ENCODE measurements at places on chromosomes 6 and 20.

- no peak for DNase-seq
Measured at GRCh38 chr20:32045999-32046398, 6.0 kb upstream of the HCK start.

DNA sequence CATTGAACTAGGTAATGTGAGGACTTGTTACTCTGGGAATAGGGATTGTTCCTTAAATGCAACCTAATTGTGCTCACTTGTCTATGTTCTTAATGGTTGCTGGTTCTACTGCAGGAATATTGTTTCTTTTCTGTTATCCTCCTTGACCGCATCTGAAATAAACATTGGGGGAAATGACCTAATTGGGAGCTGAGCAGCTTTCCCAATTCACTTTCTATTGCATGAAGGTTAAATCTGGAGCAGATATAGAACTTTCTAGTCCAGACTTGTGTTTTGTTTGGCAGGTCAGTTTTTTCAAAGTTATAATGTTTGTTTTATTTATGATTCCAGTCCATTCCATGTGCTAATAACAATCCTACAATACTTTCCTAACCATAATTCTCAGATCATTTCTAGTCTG lies 981.0 kb upstream of the CITED2 start:
- no peak for DNase-seq

- DNase-seq: no peak
Measured at GRCh38 chr6:36605560-36606391, 11.6 kb downstream of the SRSF3 start.

- DNase-seq: no peak
Measured at GRCh38 chr6:104983296-104983695, 26.4 kb downstream of the LIN28B start.

- peak; percentile 21 for DNase-seq
Measured at GRCh38 chr20:38790200-38791053, 15.1 kb upstream of the PPP1R16B start.

- DNase-seq: no peak
Measured at GRCh38 chr6:165806126-165806810, 143.2 kb upstream of the PDE10A start.

GRCh38 chr6:100617633-100618350 lies 153.1 kb upstream of the SIM1 start:
- DNase-seq: no peak

DNA sequence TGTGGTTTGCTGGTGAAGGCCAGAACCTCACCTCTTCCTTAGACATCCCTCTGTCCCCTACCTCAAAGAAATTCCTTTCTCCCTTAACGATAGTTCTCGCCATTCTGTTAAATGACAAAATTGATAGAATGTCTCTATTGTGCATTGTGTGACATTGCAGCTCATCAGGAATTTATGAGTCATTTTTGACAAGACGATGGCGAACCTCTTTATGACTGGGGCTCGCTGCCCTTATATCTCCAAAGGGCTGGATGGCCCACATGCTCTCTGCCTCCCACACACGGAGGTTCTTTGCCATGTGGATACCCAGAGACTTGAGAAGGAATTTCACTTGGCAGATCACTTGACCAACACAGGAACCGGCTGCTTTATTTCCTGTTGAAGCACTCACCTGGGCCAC lies 66.8 kb upstream of the RPS6KA2 start:
- no peak for DNase-seq

DNA sequence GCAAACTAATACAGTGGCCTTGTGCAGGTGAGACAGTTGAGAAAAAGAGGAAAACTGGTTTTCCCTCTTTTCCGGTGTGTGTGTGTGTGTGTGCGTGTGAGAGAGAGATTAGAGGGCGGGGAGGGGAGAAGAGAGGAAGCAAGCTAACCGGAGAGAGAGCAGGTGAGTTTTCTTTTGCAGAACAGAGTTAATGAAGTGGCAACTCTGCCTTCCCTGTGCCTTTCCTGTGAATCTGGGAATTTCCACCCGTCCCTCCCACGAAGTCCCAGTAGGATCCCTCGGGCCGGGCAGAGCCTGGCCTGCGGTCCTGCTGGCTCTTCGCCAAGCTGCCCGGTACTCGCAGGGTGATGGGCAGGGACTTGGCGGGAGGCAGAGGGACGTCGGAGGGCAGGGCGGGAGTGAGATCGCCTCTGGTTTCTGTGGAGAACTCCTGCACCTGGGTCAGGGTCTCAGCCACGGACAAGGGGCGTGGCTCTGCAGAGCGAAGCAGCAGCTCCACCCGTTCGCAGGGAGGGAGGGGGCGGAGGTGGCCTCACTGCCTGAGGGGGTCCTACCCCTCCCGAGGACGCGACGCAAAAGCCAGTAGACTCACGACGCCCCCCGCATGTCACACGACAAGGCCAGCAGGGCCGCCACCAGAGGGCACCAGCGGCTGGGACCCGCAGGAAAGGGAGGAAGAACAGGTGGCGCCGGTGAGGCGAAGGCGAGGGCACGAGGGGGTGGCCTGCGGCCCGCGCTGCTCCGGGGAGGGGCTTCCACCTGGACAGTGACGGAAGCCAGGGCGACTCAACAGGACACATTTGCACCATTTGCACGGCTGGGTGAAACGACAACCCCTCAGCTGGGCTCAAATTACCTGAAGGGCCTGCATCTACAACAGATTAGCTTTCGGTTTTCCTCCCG lies 51.2 kb upstream of the RNF182 start:
- DNase-seq: peak; percentile 52

GRCh38 chr6:31354158-31354863 lies 2.7 kb downstream of the HLA-B start:
- DNase-seq: no peak

DNA sequence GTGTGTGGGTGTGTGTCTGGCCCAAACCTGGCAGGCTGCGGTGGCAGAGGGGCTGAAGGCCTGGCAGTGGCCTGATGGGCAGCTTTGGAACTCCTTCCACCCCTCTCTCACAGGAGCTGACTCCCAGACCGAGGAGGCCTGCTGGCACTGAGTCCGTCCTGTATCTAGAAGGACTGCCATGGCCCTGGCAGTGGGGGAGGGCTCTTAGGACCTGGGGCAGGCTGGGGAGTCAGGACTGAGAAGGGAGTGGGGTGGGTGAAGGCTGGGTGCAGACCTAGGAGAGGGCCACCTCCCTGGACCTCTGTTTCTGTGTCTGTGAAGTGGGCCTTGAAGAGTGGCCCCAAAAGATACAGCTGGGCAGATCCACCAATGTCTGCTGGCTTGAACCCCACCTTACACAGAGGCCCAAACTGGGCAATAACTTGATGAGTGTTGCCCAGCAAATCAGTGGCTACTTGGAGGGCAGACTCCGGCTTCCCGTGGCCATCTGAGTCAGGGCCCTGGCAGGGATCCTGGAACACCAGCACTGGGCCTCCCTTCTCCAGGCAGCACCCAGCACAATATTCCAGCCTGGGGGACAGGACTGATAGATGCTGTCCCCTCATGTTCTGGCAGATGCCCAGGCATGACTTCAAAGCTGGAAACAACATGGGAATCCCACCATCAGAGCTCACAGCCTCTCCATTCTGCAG lies 46.7 kb upstream of the BLCAP start:
- no peak for DNase-seq

- no peak for DNase-seq
Measured at GRCh38 chr6:90703336-90703735, 116.5 kb upstream of the MAP3K7 start.

DNA sequence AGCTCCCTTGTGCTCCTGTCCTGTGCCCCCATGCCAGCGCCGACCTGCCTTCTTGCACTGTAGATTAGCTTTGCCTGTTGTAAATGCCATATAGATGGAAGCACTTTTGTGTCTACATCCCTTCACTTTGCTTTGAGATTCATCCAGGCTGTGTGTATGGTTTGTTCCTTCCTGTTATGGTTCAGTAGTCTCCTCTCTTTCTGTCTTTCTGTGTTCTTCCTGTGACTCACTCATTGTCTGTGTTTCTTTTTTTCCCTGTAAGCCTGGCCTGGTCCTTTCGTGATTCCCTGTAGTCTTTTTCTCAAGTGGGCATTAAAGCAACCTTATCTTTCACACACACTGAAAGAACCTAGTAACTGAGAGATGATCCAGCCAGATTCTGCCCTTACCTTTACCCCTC lies 66.6 kb downstream of the JARID2 start:
- DNase-seq: no peak

GRCh38 chr6:44265722-44266233 lies 427 bp upstream of the NFKBIE start:
- no peak for DNase-seq

GRCh38 chr6:45569210-45569945 lies 191.6 kb upstream of the SUPT3H start:
- no peak for DNase-seq

DNA sequence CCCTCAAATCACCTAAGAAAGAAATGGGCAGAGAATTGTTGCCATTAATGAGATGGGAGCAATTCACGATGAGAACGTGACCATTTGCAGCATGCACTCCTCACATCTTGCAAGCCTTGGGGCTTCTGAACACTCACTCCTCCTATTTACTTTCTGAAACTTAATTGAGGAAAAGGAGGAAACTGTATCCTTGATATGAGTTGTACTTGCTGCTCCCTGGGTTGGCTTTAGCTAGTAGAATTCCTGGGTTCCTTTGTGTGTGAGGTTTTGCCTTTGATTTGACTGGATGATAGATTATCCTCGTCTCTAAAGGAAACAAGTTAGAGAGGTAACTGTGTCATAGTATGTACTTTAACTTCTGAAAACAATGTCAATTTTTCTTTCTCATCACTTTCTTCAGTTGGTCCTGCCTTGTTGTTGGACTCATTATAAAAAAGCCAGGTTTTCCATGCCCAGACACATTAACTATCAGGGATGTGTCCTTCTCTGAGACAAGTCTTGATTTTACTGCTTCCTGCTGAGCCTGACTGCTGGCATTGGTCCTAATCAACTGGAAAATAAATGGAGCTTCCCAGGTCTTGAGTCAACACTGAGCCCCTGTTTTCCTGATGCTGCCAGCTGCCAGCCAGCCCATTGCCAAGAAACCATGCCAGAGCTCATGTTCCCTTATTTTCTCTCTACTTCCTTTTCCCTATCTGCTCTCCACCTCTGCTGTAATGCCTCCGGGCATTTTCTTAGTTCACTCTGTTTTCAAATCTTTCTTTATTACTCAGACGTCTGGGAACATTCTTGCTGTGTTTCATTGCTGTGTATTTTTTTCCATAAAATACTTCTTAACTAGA lies 6.0 kb upstream of the MRAP2 start:
- DNase-seq: no peak

DNA sequence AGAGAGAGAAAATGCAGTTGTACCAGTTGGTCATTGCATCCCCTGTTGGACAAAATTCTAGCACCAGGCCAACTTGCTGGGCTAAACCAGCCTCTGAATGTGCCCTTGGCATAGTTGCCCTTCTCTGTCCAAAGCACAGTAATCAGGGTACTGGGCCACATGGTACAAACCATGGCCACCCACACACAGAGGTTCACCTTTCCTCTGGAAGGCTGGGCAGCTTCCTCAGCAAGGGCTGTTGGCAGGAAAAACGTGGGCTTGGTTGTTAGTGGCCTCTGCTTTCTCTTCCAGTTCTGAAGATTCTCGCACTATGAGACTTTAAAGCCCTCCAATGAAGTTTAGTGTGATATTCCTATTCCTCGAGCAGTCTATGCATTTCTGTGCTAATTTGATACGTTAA lies 706 bp downstream of the DDO start:
- no peak for DNase-seq

- no peak for DNase-seq
Measured at GRCh38 chr20:53322651-53323050, 271.0 kb downstream of the ZNF217 start.

- DNase-seq: no peak
Measured at GRCh38 chr20:35269055-35269781, 8.7 kb downstream of the MMP24OS start.

GRCh38 chr6:125314009-125314581 lies 12.3 kb upstream of the HDDC2 start:
- DNase-seq: no peak

Measured in stimulated activated CD8-positive, alpha-beta memory T cell treated with anti-CD3 and anti-CD28 coated beads, Interleukin-7, amount 100 ng/mL, for 1 hour (primary cell).